Activated naive CD4-positive, alpha-beta T cell treated with anti-CD3 and anti-CD28 coated beads, Interleukin-2, amount 50 U/mL, for 72 hours (primary cell): ENCODE measurements at places on chromosomes 12 and 14. TPM values are rescaled to one million over a fixed set of nuclear protein-coding genes. Genes with fewer than 3 reads are reported as not detected.

DNA sequence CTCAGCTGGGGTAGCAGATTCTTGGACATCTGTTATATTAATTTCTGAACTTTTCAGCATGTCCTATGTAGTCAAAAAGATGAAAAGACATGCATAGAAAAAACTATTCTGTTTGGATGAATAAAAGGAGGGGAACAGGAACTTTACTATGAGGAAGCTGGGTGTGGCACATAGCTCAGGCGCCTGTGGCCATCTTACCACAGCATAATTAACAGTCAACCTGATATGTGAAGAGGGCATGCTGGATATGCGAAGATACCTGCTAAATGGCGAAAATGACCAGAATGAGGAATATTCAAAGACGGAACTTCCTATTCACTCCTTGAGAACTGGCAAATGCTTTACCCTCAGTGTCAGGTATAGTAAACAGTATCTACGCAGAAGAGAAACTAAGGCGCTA lies 18.4 kb downstream of the SETD3 start:
- DNase-seq, result no peak

Gene IL23A
- 9.6 TPM for total RNA-seq

DNA sequence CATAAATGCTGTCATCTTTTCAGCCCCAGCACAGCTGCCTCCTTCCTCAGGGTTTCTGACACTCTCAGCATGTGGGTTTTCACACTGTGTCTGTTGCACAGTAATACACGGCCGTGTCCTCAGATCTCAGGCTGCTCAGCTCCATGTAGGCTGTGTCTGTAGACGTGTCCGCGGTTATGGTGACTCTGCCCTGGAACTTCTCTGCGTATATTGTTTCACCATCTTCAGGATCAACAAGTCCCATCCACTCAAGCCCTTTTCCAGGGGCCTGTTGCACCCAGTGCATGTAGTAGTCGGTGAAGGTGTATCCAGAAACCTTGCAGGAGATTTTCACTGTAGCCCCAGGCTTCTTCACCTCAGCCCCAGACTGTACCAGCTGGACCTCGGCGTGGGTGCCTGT lies 1210.6 kb downstream of the TMEM121 start:
- DNase-seq, result peak; percentile 72

- DNase-seq, result no peak
Observed at GRCh38 chr14:20799456-20799891, 3.2 kb downstream of the RNASE1 start.

- no peak for DNase-seq
Observed at GRCh38 chr12:85971800-85972199, 97.7 kb downstream of the NTS start.

- DNase-seq, result no peak
Observed at GRCh38 chr14:92898566-92899131, 24.3 kb upstream of the CHGA start.
